DMS 273 treated with DMSO at 0.1 percent for 48 hours (cell line): ENCODE measurements at places on chromosomes 6 and 20.

- DNase-seq = no peak
Observed at GRCh38 chr6:6218759-6219085, 101.7 kb downstream of the F13A1 start.

GRCh38 chr6:2565499-2565898, 185.2 kb downstream of the MYLK4 start:
- no peak for DNase-seq

DNA sequence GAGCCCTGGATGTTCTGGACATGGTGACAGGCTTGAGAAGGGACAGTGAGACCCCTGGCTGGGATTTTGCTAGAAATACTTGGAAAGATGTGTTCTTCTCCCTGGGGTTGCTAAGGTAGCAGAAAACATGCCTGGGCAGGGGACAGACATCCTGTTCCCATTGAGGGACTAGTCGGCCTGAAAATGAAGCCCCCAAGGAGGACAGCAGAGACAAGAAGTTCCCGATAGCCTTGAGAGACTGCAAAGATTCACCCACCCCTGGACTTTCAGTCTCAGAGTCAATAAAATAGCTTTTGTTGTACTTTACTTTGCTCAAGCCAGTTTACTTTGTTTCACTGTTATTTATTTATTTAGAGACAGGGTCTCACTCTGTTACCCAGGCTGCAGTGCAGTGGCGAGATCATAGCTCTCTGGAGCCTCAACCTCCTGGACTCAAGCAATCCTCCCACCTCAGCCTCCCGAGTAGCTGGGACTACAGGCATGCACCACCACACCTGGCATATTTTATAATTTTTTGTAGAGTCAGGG, 28.4 kb downstream of the ATP9A start:
- no peak for DNase-seq

GRCh38 chr6:52610745-52611355, 34.0 kb upstream of the TRAM2 start:
- DNase-seq = no peak

GRCh38 chr20:7850775-7851490, 89.3 kb downstream of the HAO1 start:
- no peak for DNase-seq

GRCh38 chr20:5608442-5609161, 141.6 kb upstream of the SHLD1 start:
- peak; percentile 26 for DNase-seq

DNA sequence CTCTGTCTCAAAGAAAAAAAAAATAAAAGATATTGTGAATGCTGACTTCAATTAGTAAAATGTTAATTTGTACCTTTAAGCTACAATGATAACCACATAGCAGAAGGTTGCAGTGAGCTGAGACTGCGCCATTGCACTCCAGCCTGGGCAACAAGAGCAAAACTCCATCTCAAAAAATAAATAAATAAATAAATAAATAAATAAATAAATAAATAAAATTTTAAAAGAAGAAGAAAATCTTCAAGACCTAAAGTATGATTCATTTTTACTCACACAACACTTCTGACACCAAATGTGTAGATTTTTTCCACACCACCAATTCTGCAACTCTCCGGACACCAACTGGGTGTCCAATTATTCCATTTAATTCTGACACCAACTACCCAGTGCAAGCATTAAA, 28.8 kb upstream of the MBOAT1 start:
- DNase-seq = no peak

DNA sequence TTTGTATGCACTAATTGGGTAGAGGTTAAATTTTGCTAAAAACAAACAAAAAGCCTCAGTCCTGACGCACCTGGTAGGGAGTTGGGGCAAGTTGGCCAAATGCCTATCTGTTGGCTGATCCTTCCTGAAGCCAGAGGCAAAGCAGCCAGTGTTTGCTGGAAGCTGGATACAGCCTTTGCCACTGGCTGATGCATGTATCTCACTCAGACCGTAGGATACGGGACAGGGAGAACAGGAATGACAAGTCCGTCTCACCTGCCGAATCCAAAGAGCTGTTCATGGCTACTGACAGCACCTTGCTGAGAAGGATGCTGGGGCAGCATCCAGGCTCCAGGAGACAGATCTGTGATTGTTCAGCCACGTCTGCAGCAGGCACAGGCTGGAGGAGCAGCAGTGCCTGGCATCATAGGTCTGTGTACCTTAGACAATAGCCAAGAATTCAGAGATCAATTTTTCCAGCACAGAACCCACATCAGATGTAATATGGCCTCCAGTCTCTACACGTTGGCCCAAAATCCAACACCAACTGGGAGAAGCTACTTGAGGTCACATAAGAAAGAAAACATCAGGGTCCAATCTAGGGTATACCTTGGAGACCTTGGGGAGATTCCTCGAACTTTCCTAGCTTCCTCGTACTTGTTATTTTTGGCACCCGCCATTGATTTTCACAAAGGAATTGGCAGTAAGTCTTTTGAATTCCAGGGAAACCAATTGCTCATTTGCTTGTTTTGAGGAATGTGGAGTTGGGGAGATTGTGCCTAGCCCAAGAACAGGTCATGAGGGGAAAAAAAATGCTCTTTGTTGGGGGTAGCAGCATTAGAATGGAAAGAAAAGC, 108.5 kb upstream of the ARMC2 start:
- DNase-seq = no peak

- DNase-seq = no peak
Observed at GRCh38 chr6:104771258-104771832, 88.4 kb downstream of the HACE1 start.

DNA sequence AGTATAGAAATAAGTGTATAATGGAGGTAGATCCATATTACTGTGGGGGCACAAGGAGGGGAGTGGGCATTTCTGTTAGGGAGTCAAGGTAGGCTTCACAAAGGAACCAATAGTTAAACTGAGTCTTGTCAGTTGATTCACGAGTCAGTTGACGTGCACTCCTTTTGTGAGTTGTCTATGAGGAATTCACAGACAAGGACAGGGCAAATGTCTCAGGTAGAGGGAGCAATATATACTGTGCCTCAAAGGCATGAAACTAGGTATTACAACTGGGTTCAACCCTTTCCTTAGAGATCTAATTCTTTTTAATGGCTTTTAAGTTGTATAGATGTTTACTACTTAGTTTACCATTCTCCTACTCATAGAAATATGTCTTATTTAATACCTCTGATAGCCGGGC, 11.0 kb downstream of the TMEM14C start:
- no peak for DNase-seq

- no peak for DNase-seq
Observed at GRCh38 chr6:107987805-107988204, 29.8 kb upstream of the SEC63 start.

DNA sequence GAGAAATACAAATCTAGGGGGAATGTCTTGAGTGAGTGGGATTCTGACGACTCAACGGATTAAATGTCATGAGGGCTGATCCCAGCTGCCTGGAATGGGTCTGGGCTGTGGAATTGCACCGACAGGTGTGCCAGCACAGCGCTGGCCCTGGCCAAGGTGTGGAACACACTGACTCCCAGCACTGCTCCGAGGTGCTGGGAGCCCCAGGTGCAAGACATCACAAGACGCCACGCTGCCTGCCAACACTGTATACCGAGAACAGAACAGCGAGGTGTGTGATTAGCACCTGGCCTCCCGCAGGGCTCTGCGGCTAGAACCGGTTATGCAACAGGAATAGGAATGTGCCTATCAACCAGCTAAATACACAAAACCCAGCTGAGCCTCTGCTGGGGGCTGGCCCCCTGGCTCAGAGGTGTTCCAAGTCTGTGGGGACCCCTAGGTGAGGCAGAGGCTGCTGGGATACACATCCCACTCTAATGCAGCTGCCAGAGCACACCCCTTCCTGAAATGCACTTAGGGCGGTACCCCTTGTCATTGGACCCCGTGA, 24.8 kb upstream of the APMAP start:
- no peak for DNase-seq

- no peak for DNase-seq
Observed at GRCh38 chr6:151108548-151108947, 131.2 kb upstream of the AKAP12 start.

DNA sequence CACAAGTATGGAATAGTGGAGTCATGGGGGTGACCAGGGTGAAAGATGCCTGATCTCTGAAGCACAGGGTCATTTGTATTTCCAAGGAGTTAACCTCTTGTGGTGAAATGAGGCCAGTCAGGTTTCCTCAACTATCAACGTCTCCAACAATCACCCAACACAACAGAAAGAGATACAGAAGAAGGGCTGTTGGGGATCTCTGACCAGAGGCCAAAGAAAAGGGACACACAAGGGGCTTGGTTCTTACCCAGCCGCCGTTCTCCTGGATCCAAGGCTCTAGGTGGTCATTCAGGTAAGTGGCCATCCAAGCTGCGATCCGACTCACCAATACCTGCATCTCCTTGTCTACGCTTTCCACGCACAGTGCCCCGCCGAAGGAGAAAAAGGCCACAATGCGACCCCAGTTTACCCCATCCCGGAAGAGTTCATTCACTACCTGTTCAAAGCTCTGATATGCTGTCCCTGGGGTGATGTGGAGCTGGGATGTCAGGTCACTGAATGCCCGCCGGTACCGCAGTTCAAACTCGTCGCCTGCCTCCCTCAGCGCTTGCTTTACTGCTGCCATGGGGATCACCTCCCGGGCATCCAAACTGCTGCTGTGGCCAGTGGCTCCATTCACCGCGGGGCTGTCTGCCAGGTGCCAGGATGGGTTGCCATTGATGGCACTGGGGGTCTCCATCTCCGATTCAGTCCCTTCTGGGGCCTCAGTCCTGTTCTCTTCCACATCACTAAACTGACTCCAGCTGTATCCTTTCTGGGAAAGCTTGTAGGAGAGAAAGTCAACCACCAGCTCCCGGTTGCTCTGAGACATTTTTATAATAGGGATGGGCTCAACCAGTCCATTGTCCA, 1.0 kb downstream of the BCL2L1 start:
- DNase-seq = no peak

- DNase-seq = no peak
Observed at GRCh38 chr20:37198932-37199660, 19.7 kb upstream of the MROH8 start.

GRCh38 chr6:56695702-56696101, 53.0 kb upstream of the DST start:
- no peak for DNase-seq

- no peak for DNase-seq
Observed at GRCh38 chr20:38434301-38434741, 807 bp downstream of the SNHG17 start.

- DNase-seq = no peak
Observed at GRCh38 chr6:113128661-113129060, 728.5 kb upstream of the MARCKS start.

GRCh38 chr20:46948081-46948480, 53.4 kb downstream of the EYA2 start:
- no peak for DNase-seq

- DNase-seq = no peak
Observed at GRCh38 chr6:148968771-148969602, 222.2 kb downstream of the UST start.

- no peak for DNase-seq
Observed at GRCh38 chr6:72677740-72678139, 55.9 kb downstream of the KCNQ5 start.

- DNase-seq = no peak
Observed at GRCh38 chr6:156662025-156662445, 115.1 kb upstream of the ARID1B start.

- DNase-seq = no peak
Observed at GRCh38 chr20:50189681-50190250, 864 bp upstream of the CEBPB start.

DNA sequence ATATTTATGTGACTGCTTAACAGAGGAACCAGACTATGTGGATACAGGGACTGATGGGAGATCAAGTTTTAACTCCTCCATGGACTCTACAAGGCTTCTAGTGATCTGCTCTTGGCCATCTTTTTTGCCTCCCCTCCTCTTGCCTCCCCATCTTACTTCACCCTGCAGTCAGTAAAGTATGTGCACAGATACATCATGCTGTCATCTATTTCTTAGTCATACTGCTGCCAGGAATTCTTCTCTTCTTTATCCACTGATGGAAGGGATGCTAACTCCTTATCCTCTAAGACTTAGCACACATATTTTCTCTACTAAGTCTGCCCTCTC, 27.6 kb upstream of the FAM83C start:
- DNase-seq = no peak

GRCh38 chr20:32798046-32798981, 21.4 kb upstream of the MAPRE1 start:
- DNase-seq = no peak

DNA sequence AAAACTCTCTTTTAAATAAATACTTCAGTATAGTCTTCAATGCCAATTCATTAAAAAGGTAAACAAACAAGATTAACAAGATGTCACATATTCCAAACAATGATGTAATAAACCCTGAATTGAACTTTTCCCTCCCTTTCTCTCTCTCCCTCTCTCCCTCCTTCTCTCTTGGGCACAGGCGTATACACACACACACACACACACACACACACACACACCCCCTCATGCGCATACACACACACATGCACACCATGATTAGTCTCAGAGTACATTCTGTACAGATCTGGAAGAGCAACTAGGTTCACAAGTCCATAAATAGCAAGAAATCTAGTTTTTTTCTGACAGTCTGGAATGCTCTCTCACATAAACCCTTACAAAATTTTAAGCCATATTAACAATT, 128.3 kb downstream of the DST start:
- no peak for DNase-seq

DNA sequence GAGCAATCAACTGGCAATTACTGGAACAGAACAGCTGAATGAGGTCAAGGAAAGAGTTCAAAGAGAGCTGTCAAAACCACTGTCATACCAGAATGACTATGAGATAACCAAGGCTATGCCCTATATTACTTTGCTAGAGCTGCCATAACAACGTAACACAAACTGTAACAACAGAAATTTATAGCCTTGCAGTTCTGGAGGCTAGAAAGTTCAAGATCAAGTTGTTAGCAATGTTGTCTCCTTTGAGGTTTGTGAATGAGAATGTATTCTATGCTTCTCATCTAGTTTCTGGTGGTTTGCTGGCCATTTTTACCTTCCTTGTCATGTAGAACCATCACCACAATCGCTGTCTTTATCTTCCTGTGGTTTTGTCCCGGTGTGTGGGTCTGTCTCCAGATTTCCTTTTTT, 1323.0 kb upstream of the GJE1 start:
- no peak for DNase-seq

GRCh38 chr6:134623401-134623800, 305.5 kb upstream of the SGK1 start:
- DNase-seq = no peak

- DNase-seq = no peak
Observed at GRCh38 chr6:14754751-14755513, 490.9 kb upstream of the JARID2 start.
